ENCODE measurements at places on chromosomes 7 and 10. TPM values are rescaled to one million over a fixed set of nuclear protein-coding genes. Genes with fewer than 3 reads are reported as not detected.

GRCh38 chr10:17883621-17884020, 68.1 kb upstream of the SLC39A12 start:
- DNase-seq = no peak

DNA sequence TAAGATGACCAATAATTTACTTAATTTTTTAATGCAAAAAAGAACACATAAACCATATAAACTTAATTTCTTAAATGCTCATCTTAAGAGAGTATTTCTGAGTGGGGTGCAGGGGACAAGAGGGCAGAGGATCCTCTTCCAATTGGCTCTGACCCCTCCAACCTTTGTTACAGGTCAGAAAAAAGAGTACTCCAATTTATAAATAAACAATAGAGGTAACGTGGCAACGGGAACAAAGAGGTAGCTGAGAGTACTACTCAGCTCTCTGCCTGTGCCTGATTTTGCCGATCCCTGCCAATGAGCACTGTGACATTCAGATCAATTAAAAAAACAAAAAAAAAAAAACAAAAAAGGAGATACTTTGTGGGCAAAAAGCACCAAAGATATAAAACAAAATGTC, 307.9 kb downstream of the PARD3 start:
- no peak for DNase-seq

DNA sequence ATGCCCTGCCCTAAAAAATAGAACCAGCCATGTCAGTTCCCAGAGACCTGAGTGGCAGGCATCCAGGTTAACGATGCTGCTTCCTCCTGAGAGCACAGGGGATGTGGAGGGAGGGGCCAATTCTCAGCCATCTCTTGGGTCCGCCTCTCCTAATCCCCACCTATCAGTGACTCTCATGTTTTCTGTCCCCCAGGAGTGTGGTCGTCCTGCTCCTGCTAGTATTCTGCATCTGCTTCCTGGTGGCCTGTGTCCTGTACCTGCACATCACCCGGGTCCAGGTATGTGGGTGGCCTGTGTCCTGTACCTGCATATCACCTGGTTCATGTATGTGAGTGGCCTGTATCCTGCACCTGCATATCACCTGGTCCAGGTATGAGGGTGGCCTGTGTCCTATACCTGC, 105.3 kb downstream of the ADCY1 start:
- no peak for DNase-seq

DNA sequence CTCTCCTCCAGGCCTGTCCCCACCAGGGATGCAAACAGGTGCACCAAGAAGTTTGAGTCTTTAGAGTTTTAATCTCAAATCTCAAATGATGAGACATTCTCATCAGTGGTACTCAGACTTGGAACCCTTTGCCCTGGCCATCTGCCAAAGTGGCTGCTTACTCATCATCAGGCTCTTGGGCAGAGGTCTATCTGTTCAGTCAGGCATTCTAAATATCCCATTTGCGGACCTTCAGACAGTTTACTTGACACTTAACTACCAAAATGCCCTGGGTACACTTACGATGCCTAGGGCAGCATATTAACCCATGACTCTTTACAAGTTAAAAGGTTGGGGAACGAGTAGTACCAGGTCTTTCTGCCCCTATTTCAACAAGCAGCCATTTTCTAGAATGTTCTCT, 61.2 kb upstream of the YAE1 start:
- no peak for DNase-seq

The TMEM176A gene
- polyA plus RNA-seq = 122 TPM

Measured in left renal cortex interstitium (tissue), 4 donors.